RPMI7951 (cell line): ENCODE measurements at places on chromosomes 11 and 22.

- DNase-seq = peak; percentile 100
These were observed 30.7 kb downstream of the PPP2R1B start for GRCh38 chr11:111735262-111736116.

- DNase-seq = no peak
These were observed 23.7 kb upstream of the MS4A6A start for GRCh38 chr11:60206616-60207015.

DNA sequence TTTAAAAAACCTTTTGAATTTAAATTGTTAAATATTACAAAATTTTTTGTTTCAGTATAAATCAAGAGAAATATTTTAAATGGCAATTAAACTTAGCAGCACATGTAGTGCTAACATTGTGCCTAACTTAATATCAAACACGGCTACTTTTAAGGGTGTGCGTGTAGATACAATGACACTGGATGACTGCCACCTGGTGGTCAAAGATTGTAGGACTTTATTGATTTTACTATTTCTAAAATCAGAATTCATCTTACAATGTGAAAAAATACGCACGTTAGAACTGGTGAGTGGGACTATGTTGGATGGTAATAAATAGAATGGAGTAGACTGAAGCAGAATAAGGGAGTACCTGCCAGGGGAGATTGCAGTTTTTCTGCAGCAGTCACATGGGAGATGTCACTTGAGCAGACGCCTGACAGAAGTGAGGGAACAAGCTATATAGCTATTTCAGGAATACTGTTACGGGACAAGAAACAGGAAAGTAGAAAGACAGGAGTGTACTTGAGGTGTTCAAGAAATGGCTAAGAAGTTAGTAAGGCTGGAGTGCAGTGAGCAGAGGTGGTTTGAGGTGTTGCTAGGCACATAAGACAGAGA is 52.9 kb downstream of the UVRAG start:
- peak; percentile 37 for DNase-seq

DNA sequence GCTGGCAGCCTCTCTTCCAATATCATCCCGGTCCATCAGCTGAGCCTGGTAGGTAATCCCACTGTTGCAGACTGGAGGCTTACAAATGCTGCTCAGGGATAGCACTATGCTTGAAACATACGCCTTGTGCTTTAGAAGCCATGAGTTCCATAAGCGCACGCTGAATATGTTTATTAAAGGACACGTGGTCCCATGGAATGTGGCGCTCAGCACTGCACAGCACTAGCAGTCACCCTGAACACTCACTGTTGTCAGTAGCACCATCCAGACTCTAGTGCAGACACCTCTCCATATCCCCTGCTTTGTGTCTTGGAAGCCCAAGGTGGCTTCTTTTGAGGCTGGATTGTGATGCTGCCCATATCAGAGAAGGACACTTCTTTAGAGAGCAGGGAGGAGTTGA is 120.9 kb downstream of the MAML2 start:
- no peak for DNase-seq

- DNase-seq = no peak
These were observed 64.0 kb downstream of the RPUSD4 start for GRCh38 chr11:126147208-126148111.

- DNase-seq = no peak
These were observed 52.5 kb upstream of the SYN3 start for GRCh38 chr22:33110562-33111163.

- DNase-seq = peak; percentile 63
These were observed 2.9 kb downstream of the BCR start for GRCh38 chr22:23183061-23183698.

DNA sequence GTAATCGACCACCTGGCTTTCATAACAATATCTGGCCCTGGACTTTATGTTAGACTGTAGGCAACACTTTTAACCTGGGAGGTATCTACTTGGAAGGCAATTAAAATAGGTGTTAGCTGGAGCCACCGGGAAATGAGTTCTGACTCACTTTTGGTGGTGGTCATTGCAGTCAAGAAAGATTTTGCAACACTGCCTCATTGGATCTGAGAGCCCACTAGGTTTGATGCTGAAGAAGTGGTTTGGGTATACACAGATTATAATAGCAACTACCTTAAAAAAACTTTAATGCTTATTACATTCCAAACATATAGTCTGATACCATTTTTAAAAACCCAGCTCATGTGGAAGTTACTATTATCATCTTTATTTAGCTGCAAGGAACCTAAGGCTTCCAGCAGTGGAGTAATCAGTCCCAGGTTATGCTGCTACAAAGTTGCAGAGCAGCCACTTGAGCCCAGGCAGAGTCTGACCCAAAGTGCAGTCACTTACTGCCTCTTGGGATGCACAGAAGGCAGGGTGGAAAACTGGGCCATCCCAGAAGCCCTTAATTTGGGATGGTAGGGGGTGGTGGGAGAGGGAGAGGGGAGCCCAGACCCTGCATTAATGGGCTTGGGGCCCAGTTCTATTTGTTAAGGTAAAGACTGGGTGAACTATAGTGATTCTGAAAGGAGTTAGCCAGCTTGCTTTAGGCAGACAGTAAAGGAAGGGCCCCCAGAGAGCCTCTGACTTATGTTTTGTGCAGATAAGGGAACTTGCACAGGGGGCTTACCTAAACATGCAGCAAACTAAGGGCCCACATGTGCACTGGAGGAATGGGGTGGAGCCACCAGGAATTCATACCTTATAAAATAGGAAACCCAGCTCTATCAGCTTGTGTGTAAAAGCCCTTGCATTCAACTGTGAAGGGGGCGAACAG is 149.4 kb downstream of the SNX19 start:
- no peak for DNase-seq

- no peak for DNase-seq
These were observed 31.1 kb downstream of the CD6 start for GRCh38 chr11:61002598-61002997.

DNA sequence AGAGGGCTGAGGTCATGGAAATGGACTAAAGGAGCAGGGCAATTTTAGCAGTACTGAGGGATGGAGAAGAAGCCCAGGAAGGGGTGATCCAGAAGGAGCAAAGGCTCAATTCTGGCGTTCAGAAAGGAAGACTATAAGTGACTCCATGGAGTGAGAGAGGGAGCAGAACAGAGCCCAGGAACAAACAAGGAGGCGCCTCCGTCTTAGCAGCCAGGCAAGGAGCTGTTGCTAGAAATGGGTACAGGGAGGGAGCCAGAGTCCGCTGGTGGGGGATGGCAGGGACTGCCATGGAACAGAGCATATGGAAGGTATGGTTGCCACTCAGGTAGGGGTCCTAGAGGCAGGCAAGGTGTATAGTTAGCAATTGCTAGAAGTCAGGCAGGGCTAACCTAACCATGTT is 20.5 kb upstream of the STK33 start:
- DNase-seq = no peak

- DNase-seq = no peak
These were observed 859.0 kb downstream of the FAM181B start for GRCh38 chr11:81874635-81875034.

DNA sequence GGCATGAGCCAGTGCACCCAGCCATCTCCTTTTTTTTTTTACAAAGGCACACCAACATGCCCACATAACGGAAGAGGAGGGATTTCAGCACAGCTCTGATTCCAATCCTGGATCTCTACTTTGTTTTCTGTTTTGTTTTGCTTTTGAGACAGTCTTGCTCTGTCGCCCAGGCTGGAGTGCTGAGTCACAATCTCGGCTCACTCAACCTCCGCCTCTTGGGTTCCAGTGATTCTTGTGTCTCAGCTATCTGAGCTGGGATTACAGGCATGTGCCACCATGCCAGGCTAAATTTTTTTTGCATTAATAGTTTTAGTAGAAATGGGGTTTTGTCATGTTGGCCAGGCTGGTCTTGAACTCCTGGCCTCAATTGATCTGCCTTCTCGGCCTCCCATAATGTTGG is 28.1 kb downstream of the VSTM5 start:
- DNase-seq = peak; percentile 70

GRCh38 chr11:121067453-121067852 is 33.6 kb upstream of the TECTA start:
- no peak for DNase-seq

GRCh38 chr11:107592813-107593212 is 1.9 kb downstream of the ELMOD1 start:
- no peak for DNase-seq

DNA sequence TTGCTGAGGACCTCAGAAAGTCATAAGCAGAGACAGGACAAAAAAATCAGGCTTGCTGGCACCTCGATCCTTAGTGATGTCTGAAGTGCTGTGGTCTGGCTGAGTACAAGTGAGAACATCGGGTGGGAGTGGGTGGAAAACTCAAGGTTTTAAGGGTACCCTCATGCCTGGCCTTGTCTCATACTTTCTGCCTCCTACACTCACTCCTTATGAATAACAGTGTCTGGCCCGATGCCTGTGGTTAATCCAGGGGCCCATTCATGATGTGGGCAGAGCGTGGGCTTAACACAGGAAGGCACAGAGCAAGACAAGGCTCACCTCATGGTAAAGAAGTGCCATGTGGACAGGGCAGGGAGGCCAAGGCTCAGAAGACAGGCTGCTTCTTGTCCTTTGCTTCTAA is 11.0 kb upstream of the UCP3 start:
- no peak for DNase-seq

GRCh38 chr22:27490080-27490479 is 311.5 kb downstream of the MN1 start:
- DNase-seq = no peak

- peak; percentile 86 for DNase-seq
These were observed 10.5 kb upstream of the TTLL12 start for GRCh38 chr22:43197271-43197941.

- no peak for DNase-seq
These were observed 462.9 kb downstream of the TBC1D22A start for GRCh38 chr22:47225080-47225930.

DNA sequence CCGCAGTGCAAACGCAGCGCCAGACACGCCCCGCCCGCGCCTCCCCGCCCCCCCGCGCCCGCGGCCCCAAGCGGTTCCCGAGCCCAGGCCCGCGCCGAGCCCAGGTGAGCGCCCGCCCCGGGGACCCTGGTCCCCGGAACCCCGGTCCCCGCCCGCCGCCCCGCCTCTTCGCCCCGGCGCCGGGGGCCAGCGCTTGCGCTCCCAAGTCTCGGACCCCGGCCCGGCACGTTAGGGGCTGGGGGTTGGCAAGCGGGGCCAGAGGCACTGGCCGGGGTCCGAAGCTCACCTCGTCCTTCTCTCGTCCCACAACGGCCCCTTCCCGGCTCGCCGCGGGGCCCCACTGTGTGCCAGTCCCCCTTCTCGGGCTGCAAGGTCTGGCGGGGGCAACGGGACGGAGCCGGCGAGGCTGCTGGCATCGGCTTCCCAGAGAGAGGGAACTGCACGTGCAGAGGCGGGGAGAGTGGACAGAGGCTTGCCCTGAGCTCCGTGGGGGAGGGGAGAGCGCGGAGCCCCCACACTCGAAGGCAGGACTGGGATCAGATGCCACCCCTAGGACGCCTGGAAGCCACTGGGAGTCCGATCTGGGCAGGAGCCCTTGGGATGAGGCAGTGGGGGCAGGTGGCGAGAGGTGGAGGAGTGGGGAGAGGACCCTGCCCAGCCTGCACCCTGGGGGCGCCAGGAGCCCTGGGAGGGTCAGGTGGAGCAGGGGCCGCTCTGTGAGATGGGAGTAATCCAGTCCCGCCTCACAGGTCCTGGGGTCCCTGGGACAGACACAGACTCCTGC is 1.8 kb upstream of the AIFM3 start:
- DNase-seq = no peak

DNA sequence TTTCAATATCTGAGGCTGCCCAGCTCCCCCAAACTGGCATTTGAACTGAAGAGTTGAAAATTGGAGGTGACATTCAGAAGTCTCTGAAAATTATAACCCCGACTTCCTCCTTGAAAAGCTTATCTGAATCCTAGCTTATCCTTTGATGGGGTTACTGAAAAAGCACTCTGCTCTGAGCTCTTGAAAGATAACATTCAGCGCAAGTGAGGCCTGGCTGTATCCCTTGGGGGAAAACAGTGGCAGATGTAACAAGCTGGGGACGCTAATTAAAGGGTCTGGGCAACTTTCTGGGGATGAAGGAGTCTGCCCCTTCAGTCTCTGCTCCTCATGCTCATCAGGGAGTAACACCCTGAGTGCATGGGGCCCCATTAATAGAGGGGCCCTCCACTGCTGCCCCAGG is 402.0 kb upstream of the CADM1 start:
- no peak for DNase-seq

GRCh38 chr11:8356721-8357504 is 93.2 kb upstream of the LMO1 start:
- DNase-seq = peak; percentile 7

GRCh38 chr11:35144136-35144741 is 5.3 kb downstream of the CD44 start:
- DNase-seq = peak; percentile 84

GRCh38 chr11:36411202-36411640 is 98.9 kb downstream of the TRAF6 start:
- no peak for DNase-seq

GRCh38 chr22:30565341-30565740 is 9.1 kb downstream of the GAL3ST1 start:
- peak; percentile 8 for DNase-seq

DNA sequence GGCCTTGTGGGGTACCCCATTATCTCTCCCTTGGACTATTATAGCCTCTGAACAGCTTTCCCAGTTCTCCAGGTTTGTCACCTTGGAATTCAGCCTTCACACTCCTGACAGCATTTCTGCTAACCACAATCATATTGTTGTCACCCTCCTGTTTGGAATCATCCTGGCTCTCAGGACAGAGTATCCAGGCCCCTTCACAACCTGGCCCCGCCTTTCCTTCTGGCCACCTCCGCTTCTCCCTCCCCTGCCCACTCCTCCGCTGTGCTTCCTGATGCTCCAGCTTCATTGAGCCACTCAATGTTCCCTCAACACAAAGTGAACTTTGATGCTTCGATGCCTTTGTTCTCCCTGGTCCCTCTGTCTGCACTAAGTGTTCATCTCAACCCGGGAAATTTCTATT is 3.1 kb downstream of the GPR83 start:
- DNase-seq = no peak

DNA sequence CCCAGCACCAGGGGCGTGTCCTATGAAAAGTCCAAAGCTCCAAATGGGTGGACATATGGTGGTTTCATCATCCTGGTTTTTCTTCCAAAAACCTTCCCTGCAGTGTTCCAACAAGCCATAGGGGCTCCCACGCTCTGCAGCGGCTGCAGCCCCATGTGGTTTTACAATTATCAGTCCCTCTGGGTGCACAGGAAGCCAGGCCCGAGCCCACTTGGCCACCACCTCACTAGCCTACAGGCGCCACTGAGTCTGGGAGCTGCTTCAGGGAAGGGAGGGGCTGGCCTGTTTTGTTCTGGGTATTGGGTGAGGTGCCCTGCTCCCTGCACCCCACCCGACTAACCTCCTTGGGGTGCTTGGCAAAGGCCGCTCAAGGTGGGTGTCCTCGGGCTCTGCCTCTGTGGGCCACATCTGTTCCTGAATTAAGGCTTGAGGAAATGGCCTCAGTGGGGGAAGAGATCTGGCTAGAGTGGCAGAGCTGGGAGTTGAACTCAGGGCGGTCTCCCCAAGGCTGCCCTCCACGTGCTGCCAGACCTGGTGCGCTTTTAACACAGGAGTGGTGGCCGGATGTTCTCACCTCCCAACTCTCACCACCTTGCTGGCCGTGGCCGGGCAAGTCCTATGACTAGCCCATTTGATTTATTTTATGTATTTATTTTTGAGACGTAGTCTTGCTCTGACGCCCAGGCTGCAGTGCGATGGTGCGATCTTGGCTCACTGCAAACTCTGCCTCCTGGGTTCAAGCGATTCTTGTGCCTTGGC is 5.3 kb upstream of the CDC42BPG start:
- no peak for DNase-seq
